Astrocyte (in vitro differentiated cells and primary cell): ENCODE measurements at places on chromosomes 6 and 20. TPM values are rescaled to one million over a fixed set of nuclear protein-coding genes. Genes with fewer than 3 reads are reported as not detected.

The HLA-DPA1 gene
- total RNA-seq = 0.50 and 1.7 TPM in 2 replicates

DNA sequence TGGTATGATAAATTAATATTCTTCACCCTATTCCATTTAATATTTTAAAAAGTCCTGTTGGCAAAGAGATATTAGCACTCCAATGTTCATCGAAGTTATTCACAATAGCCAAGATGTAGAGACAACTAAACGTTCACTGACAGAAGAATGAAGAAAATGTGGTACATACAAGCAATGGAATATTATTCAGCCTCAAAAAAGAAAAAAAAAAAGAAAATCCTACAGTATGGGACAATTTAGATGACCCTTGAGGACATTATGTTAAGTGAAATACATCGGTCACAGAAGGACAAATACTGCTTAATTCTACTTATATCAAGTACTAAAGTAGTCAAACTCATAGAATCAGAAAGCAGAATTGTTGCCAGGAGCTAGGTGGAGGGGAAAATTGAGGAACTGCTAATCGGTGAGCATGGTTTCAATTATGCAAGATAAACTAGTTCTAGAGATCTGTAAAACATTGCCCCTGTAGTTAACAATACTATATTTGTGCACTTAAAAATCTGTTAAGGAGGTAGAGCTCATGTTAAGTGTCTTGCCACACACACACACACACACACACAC is 4.7 kb downstream of the GCLC start:
- no peaks in the 10 kb centered on the region for H3K36me3 ChIP-seq
- H3K27me3 ChIP-seq = no peaks in the 10 kb centered on the region
- no peak overlapping the region for H3K27ac ChIP-seq
- H3K4me3 ChIP-seq = no peak overlapping the region

The CSTF1 gene
- 28.5 and 30.3 TPM in 2 replicates for total RNA-seq

The ABHD16B gene
- not detected in 2 replicates for total RNA-seq

The SRPK1 gene
- 52.2 and 58.6 TPM in 2 replicates for total RNA-seq

DNA sequence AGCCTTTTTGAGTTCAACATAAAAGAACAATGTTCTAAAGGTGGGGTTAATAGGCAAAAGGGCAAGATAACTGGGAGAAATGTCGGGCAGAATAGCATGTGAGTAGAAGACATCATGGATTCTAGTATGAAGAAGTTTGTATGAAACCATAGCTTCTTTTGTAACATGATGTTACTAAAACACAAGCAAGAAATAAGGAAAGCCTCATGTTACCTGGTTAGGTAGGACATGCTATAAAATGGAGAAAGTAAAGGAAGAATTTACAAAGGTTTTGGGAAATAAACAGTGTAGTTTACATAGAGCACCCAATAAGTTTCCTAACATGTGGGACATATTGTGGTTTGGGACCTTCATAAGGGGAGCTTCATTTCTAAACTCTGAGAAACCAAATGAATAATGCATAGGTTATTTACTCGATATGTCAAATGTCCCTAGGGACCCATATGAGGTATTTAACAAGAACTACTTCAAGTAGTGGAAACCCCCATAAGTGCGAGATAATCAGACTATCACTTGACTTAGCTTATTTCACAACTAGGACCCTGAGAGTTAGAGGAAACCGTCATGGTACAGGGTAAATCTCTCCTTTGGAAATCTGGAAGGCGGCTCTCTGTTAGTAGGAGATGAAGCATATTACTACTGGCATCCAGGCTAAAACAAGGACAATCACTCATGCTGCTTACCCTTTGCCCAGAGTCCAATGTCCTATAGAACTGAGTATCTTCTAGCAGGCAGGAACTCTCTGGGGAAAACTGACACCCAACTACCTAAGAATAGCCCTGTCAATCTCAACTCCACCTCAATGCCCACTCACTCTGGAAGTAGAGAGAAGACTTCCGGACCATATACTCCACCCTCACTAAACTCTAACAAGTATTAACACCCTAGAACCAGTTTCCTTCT is 57.5 kb downstream of the ILRUN start:
- DNase-seq = no peak
- peaks cover 3% of the 10 kb centered on the region for H3K36me3 ChIP-seq
- H3K27me3 ChIP-seq = no peaks in the 10 kb centered on the region
- H3K27ac ChIP-seq = no peak overlapping the region
- H3K4me1 ChIP-seq = no peaks in the 10 kb centered on the region

GRCh38 chr20:7146552-7147219 is 379.2 kb downstream of the BMP2 start:
- H3K4me1 ChIP-seq = no peaks in the 10 kb centered on the region
- peaks cover 2% of the 10 kb centered on the region for H3K27me3 ChIP-seq
- no peaks in the 10 kb centered on the region for H3K36me3 ChIP-seq

DNA sequence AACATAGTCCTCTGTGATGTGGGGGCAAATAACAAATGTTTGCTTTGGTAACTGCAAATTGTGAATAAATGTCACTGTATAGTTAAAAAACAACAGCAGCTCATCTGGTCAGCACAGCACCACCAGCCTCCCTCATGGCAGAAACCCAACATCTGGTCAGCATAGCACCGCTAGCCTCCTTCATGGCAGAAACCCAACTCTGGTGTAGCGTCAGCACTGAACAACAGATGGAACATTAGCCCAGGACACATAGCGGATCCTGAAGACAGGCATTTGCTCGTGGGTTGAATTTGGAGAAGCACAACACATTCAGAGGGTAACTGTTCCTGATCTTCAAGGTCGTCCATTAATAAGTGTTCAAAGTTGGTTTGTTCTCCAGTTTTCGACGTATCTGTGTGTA is 265.9 kb downstream of the DLL1 start:
- H3K4me3 ChIP-seq = no peak overlapping the region
- no peaks in the 10 kb centered on the region for H3K36me3 ChIP-seq
- H3K27me3 ChIP-seq = no peaks in the 10 kb centered on the region
- H3K4me1 ChIP-seq = no peaks in the 10 kb centered on the region
